ENCODE measurements at places on chromosomes 5 and 9.

DNA sequence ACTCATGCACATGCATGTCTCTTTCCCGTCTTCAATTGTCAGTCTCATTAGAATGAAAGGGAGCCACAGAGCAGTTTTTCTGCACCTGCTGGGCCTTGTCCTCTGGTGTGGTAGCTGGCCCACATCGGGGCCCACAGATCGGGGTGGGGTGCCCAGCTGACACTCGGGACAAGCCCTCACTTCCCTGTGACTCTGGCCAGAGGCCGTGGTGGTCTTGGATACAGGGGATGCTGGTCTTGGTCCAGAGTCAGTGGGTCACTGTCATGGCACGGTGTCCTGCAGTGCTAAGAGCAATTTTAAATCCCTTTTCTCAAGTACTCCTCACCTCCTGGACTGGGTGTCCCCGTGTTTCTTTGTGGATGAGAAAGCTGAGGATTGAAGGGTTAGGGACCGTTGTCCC is 193.2 kb downstream of the CACNA1B start:
- DNase-seq: no peak

DNA sequence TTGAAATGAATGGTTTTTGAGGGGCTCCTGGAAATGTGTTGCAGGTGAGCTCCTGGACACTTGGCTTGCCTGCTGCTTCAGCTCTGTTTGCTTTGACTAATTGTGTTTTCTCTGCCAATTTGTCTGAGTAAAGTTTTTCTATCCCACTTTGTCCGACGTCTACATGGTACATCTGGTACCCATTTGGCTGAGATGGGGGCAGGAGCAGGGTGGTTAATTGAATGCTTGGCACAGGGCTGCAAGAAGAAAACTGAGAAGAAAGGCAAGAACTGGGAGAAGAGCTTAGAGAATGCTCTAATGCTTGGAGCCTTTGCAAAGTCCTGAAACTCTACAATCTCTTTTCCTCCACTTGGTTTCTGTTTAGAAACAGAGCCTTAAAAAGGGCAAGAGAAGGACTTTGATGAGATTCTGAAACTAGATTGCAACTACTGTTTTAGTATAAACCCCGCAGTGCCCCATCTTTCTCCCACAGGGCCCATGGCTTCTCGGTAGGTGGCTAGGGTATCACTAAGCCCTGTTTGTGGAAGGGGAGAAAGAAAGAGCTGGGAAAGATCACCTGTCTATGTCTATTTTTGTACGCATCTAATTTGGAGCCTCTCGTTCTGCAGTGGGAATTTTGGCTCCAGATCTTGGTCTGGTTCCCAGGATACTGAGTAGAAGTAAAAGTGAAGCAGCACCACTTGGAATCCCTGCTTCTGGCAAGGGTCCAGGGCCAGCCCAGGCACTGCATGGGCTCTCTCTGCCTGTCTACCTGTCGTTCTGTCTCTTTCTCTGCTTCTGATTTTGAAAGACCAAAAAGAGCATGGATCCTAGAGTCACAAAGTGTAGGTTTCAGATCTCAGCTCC is 214.4 kb downstream of the SEMA6A start:
- DNase-seq: no peak

- DNase-seq: no peak
Observed at GRCh38 chr9:113589890-113590289, 126.4 kb downstream of the RGS3 start.

DNA sequence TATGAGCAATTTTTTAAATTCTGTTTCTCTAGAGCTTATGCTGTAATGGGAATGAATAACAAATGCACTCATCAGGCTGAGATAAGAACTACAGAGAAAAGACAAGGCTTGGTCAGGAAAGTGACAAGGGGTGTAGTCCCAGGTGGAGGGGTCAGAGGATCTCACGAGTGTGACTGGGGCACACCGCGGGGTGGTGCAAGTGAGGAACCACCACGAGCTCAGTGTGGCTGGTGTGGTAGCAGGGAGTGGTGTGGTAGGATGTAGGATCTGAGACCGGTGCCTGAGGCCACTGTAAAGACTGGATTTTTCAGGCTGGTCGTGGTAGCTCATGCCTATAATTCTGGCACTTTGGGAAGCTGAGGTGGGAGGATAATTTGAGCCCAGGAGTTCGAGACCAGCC is 9.0 kb downstream of the ANXA6 start:
- DNase-seq: no peak

GRCh38 chr5:92017776-92018175 is 634.7 kb upstream of the ARRDC3 start:
- no peak for DNase-seq

DNA sequence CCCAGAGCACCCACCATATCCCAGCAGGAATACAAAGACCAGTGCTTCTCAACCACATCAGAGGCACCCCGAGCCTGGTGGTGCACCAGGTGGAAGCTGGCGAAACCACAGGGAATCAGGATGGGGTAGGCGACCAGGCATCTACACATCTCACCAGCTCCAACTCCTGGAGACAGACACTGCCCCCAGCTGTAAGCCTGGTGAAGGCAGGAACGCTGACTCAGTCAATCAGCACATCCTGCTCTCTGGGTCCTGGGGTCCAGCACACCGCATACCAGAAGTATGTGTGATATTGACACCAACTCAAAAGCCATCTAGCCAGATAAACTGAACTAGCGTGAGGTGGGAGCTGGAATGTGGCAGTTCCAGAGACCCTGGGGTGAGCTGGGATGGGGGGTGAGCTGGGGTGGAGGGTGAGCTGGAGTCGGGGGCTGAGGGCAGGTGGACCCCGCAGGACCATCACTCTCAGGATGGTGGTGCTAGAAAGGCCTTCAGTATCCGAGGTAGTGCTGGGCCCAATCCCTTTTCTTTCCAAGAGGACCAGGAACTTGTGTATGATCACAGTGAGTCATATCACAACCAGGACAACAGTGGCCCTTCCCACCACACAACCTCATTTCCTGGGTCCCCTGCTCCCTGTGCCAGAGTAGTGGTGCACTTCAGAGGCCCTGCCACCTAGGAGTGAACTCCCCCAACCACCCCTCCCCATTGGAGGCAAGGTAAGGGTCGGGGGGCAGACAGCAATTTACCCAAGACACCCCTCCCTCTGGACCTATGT is 2.5 kb downstream of the DBN1 start:
- no peak for DNase-seq

GRCh38 chr5:132454361-132454760 is 36.2 kb downstream of the IRF1 start:
- no peak for DNase-seq

DNA sequence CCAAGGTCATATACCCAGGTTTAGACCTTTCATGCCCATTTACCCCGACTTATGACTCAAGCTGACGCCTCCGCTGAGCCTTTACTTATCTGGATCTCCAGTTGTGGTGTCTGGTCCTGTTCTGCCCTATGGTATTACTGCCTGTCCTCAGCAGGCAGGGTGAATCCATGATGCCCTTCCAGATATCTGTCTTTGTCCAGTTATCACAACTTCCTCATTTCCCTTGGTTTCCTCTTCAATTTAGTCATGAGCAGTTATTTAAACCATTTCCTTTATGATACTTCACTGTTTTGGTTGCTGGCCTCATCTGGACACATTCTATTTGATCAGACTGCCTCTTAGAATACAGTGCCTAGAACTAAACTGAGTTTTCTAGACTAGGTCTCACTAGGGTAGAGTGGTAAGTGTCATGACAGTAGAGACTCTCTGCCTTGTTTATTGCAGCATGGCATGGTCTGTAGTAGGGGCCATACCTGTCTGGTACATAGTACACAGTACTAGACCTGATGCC is 93.3 kb downstream of the MELK start:
- no peak for DNase-seq

- no peak for DNase-seq
Observed at GRCh38 chr5:158039441-158039840, 180.5 kb upstream of the CLINT1 start.

GRCh38 chr9:214648-215493 is at the start of gene DOCK8:
DOCK8 (plus strand) TSS chr9:214865; CDS start chr9:214977, 112 bp downstream.
- DNase-seq: no peak

DNA sequence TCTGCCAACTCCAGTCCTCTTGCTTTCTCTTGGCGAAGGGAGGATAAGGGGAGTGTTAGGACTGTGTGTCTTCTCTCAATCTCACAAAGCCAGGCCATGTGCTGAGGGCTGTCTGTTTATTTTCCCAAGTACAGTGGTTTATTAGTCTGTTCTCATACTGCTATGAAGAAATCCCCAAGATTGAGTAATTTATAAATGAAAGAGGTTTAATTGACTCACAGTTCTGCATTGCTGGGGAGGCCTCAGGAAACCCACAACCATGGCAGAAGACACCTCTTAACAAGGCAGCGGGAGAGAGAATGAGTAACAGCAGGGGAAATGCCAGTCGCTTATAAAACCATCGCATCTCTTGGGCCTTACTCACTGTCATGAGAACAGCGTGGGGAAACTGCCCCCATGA is 36.2 kb upstream of the CKS2 start:
- DNase-seq: no peak

GRCh38 chr5:153122403-153122802 is 368.1 kb upstream of the GRIA1 start:
- DNase-seq: peak; percentile 99

All from NCI-H2081 treated with DMSO at 0.1 percent for 48 hours (cell line).